ENCODE measurements at places on chromosomes 4 and X.

- DNase-seq = no peak
Observed at GRCh38 chrX:3541336-3541735, 172.1 kb downstream of the PRKX start.

DNA sequence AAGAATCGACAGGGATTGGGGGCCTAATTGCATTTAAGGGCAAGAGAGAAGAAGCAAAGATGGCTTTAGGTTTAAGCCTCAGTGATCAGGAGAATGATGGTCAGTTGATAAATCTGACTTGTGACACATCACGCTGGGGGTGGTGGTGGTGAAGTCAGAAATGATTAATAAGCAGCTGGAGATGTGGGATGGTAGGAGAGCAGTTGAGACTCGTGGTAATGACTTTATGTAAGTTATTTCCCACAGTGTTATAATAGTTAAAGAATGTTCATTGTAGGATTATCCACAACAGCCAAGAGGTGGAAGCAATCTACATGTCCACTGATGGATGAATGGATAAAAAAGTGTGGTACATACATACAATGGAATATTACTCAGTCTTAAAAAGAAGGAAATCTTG is 178.9 kb upstream of the GPC4 start:
- no peak for DNase-seq

- DNase-seq = no peak
Observed at GRCh38 chr4:120070196-120070595, 3.5 kb upstream of the MAD2L1 start.

DNA sequence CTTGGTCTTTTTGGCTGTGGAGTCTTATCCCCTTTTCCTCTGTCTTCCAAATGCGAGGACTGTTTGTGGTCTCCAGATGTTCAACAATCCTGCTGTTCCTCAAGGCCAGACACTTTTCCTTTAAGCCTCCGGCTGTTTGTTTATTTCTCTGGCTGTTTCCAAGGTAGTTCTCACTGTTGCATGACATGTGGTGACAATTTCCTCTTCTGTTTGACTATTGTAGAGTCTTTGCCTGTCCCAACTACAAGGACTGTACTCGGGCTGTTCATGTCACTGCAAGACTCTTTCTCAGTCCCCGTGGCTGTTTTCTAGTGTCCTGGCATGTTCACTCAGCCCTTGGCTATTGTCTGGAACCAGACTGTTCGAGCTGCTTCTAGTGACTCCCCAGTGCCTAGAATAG is 50.6 kb downstream of the ZNF157 start:
- DNase-seq = no peak

DNA sequence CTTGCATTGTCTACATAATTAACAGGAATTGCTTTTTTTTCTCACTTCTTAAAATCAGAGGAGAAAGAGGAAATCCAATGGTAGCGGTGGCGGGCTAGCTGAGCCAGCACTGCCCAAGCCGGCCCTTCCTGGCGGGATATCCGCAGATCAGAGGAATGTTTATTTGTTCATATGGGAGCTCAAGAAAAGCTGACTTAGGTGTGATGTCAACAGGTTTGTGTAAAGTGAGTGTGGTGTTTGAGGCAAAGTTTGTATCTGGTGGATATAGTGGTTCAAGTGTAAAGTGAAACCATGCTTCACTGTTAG is 466 bp upstream of the SLC39A8 start:
- DNase-seq = no peak

DNA sequence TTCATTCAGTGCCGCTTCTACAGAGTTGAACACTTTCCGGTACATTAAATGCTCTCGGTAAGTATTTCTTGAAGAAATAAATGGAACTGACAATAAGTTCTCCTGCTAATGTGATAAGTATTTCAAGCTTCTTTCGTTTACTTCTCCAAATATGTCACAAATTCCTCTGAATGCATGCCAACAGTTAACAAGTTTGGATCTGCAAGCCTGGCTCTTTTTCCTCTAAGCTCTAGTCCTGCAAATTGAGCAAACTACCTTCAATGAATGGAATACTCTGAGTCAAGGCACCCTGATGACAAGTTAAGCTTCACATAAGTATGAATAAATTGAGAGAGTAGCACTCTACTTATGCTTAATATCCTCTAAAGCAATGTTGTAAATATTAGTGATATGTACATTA is 403.6 kb downstream of the PDGFC start:
- no peak for DNase-seq

DNA sequence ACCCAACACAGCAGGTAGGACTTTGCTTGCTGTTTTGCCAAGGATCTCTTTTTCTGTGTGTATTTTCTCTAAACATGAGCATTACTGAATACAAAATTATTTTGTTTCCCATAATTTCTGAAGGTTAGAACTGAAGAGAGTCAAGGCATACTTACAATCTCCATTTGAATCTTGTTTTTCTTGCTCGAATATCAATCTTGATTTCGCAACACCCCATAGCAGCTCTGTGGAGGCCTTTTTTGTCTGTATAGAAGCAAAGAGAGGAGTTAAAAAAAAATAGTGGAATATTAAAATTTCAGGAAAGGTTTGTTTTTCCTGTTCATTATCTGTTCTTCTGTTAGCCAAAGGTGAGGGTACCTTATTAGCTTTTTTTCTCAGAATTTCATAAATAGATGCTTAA is 92.9 kb downstream of the TNIP2 start:
- DNase-seq = no peak

- DNase-seq = no peak
Observed at GRCh38 chr4:75370576-75370975, 143.6 kb downstream of the RCHY1 start.

- no peak for DNase-seq
Observed at GRCh38 chrX:39814391-39814790, 283.4 kb downstream of the BCOR start.

DNA sequence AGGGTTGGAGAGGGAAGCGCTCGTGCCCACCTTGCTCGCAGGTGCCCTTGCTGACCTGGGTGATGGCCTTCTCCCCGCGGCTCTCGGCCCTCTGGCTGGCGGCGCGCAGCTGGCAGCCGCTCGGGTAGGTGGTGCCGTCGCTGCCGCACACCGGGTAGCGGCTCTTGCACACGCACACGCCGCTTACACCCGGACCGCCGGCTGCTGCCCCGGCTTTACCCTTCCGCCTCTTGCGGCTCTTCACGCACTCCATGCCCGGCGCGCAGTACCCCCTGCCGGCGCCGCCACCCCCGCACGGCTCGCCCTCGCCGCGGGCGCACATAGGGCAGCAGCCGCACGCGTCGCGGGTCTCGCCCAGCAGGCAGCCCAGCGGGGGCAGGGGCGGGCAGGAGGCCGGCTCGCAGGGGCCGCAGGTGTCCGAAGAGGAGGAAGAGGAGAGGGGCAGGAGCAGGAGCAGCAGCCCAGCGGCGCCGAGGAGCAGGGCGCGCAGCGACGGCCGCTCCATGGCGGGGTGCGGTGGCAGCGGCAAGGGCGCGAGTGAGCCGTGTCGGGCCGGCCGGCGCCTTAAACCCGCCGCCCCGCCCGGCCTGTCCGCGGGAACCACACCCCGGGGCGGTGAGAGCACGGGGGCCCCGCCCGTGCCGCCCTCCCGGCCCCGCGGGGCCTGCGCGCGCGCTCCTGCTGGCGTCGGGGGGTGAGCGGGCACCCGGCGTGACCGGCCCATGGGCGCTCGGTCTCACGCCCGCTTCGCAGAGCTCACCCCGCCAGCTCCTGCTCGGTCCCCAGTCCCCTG is at the start of gene IGFBP7:
Gene IGFBP7, minus strand, starts transcription at position 539 of the 793 bp plus-strand sequence. Its CDS starts 34 bp downstream, at position 505.
- peak; percentile 63 for DNase-seq

GRCh38 chrX:139126493-139126892 is 404.0 kb upstream of the F9 start:
- peak; percentile 67 for DNase-seq

GRCh38 chrX:132025041-132025440 is 1.9 kb downstream of the STK26 start:
- no peak for DNase-seq

DNA sequence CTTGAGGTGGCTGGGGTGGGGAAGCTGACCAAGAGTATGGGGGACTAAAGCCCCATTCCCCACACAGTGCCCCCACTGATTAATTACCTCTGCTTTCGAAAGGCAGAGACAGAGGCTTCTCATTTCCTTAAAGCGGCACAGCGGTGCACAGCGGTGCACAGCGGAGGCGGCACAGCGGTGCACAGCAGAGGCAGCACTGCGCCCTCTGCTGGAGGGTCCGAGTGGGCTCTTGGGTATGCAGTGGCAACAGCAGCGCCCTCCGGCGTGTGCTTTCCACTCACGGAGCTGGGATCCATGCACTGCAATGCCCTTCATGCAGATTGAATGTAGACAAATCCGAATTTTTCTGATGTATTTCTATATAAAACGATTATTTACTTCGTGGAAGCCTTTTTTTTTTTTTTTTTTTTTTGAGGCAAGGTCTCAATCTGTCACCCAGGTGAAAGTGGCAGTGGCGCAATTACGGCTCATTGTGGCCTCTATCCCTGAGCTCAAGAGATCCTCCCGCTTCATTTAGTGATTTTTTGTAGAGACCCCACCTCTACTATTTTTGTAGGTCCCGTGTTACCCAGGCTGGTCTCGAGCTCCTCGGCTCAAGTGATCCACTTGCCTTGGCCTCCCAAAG is 19.7 kb upstream of the PRPS2 start:
- peak; percentile 62 for DNase-seq

DNA sequence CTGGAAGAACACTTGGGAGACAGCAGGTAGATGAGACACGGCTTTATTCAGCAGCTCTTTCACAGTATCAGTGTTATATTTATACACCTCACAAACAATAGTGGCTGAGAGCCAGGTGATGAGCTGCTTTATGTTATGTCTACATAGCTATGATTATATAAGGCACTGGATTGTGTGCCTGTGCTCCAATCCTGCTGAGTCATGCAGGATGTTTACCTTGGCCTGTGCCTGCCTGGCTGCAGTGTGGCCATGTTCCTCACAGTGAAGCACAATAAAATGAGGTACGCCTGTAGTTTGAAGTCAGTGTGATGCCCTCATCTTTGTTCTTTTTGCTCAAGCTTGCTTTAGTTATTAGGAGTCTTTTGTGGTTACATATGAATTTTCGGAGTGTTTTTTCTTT is 31.3 kb downstream of the CXCL13 start:
- DNase-seq = no peak

DNA sequence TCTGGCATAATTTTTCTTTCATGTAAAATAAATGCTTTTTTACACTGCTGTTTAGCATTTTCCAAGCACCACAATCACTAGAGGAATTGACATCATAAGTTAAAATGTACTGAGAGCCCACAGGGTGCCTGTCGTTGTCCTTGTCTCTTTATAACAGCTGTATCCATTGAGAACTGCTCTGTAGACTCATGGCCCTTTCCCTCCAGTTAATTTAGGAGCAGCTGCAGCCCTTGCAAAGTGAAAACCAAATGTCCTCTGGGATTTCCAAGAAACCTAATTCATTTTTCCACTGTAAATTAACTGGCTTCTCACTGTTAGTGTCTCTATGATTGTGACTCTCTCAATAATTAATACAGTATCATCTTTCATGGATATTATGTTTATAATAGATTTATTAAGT is 185.9 kb downstream of the SLC4A4 start:
- DNase-seq = no peak

Measured in Caco-2 (cell line).